ENCODE measurements at places on chromosomes 2 and 18. TPM values are rescaled to one million over a fixed set of nuclear protein-coding genes. Genes with fewer than 3 reads are reported as not detected.

Gene CYRIA
- 44.8 TPM for polyA plus RNA-seq

DNA sequence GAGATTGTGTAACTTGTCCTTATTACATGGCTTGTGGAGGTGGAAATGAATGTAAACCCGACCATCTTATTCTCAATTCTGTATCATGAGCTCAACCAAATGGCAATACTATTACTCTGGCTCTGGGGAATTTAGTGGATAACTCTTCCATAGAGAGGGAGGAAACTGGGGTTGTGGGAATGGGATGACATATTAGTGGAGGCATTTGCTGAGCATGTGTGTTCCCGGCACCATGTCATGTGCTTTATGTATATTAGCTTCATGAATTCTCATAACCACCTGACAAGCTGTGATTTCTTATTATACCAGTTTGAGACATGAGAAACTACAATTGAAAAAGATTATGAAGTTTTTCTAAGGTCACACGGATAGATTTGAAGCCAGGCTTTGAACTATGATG is 112.8 kb upstream of the TMEFF2 start:
- DNase-seq: no peak

Gene NCK2
- polyA plus RNA-seq: 62.5 TPM

DNA sequence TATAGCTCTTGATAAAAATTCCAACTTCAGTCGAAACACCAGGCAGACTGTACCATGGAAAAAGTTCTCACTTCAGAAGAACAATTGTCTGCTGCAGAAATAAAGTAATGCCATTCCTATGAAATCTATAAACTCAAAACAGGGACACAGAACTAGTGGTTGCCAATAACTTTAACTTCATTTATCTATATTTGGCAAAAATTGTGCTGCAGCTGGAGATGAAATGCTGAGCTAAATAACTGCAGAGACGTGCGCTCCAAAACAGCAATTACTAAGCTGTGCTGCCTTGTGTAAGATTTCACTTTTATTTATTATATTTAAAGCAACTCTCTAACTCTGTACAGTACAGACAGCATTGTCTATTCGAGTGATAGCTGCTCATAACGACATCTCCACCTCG is 540.1 kb upstream of the ID2 start:
- no peak for DNase-seq

Gene PAX3
- polyA plus RNA-seq: 13.7 TPM

Gene RNF25
- polyA plus RNA-seq: 57.6 TPM

DNA sequence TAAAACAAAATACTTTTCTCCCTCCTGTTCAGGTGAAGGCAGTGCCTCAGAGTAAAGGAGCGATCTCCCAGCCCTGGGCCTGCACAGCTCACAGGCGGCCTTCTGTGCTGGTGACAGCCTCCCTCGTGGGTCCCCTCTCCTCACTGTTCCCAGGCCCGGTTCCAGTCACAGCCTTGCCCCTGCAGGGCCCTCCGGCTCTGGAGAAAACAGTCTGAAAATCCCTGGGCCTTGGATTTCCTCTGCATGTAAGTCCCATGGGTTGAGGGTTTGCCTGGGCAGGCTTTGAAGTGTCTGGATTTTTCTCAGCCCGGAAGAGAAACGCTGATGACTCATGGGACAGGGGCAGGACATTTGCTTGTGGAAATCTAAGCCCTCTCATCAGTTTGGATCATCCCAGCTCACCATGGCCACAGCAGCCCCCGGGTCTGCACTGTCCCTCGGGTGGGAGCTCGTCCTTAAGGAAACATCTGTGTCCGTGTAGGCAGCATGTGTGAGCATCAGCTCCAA is 186.1 kb upstream of the RAB12 start:
- DNase-seq: no peak

DNA sequence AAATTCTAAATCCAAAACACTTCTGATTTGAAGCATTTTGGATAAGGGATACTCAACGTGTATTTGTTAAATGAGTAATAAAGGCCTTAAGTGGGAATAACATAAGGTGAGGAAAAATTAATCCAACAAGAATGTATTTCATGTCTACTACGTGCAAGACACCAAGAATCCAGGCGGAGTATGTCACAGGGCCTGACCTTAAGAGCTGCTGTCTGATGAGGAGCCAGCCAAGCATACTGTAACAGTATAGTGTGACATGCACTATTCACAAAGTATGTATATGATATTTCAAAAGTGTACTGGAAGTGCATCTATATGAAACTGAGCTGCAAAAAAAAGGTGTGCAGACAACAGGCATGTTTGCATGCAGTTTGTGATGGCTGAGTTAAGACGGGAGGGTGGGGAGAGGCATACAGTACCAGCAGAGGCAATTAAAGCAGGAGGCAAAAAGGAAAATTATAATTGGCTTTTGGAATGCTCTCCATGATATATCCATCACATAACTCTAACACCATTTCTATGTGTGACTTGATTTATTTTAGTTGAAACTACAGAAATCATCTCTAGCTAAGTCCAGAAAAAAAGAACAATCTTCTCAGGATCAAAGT is 18.2 kb downstream of the IWS1 start:
- no peak for DNase-seq

GRCh38 chr2:18169121-18169892 is 290.8 kb downstream of the KCNS3 start:
- peak; percentile 74 for DNase-seq

- DNase-seq: no peak
These were observed 81.1 kb downstream of the LONRF2 start for GRCh38 chr2:100241236-100241635.

All from spinal cord (tissue), 10 donors.